ENCODE measurements at places on chromosomes 6 and 20.

DNA sequence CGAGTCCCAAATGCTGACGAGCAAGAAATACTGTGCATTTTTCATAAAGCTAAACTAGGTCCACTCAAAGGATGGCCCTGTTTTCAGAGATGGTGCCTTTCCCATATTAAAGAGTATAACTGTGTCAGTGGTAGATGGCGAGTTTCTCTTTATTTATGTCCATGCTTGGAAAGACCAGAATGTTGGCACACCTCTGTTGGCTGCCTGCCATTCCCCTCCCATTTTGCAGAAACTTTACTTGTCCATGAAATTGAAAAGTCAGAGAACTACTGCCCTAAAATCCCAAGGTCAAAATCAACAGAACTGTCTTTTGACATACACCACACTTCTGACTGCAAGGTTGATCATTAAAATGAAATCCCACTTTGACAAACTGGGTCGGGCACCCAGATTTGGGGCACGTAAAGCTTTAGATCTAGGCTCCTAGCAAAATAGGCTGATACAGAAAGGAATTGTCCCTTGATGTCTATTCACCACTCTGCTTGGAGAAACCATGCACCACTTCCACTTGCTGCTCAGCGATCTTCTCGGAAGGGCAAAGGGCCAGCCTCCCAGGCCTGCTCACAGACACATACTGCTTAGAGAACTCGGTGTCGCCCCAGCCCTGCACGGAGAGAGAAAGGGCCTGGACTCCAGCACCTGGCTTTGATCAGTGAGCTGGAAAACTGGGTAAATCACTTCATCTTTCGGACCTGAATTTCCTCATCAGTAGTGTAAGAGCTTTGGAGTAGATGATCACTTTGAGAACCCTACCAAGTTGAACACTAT is 130.0 kb downstream of the AGPAT4 start:
- DNase-seq, result no peak

GRCh38 chr6:148345176-148345575 is 2.5 kb downstream of the SASH1 start:
- no peak for DNase-seq

DNA sequence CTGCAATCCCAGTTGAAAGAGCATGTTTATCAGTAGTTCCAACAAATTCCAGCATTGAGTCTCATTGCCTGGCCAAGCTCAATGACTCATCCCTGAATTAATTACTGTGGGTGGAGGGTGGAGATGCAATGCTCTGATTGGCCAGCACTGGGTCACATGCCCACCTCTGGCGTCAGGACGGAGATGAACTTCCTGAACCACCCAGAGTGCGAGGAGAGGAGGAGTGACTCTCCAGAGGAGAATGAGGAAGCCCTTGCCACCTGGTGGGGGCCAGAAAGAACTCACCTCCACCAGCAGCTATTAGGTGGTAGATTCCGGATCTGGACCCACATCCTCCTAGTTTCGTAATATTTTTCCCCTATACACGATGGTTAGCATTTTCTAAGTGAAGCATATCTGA is 283.9 kb downstream of the TBC1D7 start:
- DNase-seq, result no peak

DNA sequence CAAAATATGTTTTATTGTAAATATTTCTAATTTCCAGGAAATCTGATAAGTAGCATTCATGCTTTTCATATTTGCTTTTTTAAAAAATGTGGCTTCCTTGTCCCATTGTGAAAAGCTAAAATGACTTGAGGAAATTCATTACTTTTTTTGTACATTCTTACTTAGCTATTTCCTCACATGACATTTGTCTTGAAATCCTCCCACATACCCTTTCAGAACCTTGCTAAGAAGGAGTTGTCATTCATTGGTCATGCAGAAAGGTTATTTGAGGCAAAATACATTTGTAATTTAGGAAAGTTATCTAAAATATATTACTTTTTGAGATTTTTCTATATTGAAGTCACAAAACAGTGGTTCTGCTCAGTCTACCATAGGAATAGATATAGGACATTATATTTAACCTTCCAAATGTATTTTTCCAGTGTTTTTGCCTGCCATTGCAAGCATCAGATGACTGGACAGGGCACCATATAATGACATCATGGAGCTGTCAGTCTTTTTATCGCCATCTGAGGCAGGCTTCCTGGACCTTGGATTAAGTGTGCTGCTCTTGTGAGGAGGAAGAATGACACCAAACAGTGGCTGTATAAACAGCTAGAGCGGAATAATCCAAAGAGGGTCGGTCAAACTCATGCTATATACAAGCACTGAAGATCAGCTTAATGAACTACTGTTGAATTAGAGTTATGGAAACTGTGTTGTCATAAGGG is 109.4 kb upstream of the HCRTR2 start:
- no peak for DNase-seq

- no peak for DNase-seq
Measured at GRCh38 chr20:50678169-50678898, 13.0 kb downstream of the RIPOR3 start.

DNA sequence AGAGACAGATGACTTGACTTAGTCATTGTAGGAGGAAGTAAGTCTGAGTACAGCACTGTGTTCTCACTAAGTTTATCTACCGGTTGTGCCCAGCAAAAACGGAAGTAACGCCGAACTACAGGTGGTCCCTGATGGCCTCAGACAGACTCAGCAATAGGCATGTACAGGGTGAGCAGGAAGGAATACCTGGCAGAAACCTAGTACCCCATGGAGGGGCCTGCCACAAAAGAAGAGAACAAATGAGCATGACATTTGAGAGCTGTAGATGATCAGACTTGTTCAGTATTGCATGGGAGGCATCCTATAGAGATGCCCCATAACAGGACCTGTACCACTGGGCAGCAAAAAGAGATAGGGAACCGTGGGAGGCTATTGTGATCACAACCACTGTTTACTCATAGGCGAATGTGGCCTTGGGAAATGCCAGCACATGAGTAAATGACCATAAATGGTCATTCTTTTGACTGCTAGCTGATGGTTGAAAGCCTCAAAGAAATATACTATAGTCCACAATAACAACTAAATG is 106.4 kb upstream of the TAB2 start:
- DNase-seq, result no peak

DNA sequence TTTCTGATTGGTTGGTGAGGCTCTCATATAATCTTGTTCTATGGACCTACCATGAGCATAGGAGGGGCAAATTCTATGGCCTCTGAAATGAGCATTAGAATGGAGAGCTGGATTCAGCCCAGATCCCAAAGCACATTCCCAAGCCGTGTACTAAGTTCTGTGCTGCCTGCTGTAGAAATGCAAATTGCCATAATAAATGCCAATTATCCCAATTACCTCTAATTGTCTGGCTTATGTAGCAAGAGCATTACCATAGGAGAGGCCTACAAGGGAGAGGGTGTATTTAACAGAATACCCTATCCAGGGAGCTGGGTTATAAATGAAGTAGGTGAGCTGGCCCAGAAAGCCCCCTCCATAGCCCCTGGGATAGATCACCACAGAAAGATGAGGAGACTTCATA is 126.8 kb downstream of the LRFN2 start:
- no peak for DNase-seq

GRCh38 chr20:16474363-16474762 is 98.9 kb downstream of the KIF16B start:
- DNase-seq, result no peak

DNA sequence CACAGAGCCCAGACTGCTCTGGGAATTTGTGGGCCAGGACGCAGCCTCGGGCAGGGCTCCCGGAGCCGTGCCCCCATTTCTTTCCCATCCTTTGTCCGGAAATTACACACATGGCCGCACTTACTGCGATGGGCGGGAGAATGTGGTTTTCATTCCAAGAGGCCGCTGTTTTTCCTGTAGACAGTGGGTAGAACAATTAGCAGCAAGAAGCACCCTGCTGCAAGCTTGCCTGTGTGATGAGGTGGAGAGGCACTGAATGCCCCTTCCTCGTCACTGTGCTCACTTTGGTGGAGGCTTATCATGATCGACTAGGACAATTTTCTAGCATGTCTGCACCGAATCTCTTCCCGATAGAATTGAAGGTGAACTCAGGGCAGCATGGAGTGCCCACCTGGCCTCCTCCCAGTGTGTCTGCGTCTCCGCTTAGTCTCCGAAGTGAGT is 102.8 kb downstream of the DACT2 start:
- no peak for DNase-seq

DNA sequence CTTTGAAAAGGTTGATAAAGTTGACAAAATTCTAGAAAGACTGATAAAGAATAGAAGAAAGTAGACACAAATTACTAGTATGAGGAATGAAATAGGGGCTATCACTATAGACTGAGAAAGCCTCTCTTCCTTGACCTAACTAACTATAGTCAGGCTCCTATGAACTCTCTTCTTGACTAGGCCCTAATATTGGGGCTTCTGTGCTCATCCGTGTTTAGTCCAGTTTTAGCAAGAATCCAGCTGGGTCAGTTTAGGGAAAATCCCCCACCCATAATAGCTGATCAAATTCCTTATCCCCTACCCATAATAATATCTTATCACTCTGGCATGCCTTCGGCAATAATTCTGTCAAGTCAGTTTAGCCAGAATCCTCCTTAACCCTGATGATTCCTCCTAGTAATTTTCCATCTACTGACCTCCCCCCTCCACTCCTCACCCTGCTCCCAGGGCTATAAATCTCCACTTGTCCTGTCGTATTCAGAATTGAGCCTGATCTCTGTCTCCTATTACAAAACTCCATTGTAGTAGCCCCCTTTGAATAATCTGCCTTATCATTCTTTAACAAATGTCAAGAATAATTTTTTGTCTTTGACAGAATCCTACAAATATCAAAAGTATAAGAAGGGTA is 138.1 kb downstream of the TFAP2A start:
- DNase-seq, result no peak

- DNase-seq, result no peak
Measured at GRCh38 chr6:10800810-10801209, 37.5 kb downstream of the MAK start.

- no peak for DNase-seq
Measured at GRCh38 chr6:158778005-158778527, 41.1 kb downstream of the EZR start.

GRCh38 chr6:63372951-63373533 is 53.3 kb upstream of the LGSN start:
- no peak for DNase-seq

DNA sequence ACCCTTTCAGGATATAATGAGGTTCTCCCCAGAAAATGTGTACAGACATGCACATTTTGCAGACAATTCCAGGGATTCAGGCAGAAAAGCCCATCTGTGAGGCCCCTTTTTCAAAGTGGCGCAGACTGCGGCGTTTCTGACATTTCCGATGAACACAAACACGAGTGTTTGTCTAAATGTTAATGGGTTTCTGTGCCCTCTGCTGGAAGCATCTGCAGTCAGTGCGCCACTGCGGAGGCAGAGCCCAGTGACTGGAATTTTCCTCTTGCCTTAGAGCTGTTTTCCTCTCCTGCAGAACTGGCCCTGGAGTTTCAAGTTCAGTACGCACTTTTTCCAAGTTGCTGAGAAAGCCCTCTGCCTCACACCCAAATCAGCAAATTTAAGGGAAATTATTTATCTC is 15.3 kb downstream of the ANKRD60 start:
- no peak for DNase-seq

GRCh38 chr6:9404351-9405146 is 969.2 kb upstream of the SLC35B3 start:
- DNase-seq, result no peak

GRCh38 chr6:14743144-14743473 is 502.8 kb upstream of the JARID2 start:
- DNase-seq, result no peak

- DNase-seq, result no peak
Measured at GRCh38 chr6:142763205-142763604, 181.8 kb downstream of the HIVEP2 start.

GRCh38 chr6:28634761-28635546 is 109.3 kb downstream of the GPX5 start:
- DNase-seq, result no peak

DNA sequence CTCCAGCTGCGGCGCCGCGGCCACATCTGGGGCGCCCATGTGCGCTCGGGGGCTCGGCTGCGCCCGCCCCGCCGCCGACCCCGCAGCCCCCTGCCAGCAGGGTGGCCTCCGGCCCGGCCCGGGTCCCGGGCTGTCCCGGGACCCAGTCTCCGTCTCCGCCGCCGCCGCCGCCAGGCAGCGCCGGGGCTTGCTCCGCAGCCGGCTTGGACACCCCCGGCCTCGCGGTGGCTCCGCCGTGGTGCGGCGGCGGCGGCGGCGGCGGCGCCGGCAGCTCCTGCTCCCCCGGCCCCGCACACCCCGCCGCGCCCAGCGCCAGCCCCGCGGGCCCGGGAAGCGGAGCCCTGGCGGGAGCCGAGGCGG is 219 bp downstream of the ISM1 start:
- no peak for DNase-seq

DNA sequence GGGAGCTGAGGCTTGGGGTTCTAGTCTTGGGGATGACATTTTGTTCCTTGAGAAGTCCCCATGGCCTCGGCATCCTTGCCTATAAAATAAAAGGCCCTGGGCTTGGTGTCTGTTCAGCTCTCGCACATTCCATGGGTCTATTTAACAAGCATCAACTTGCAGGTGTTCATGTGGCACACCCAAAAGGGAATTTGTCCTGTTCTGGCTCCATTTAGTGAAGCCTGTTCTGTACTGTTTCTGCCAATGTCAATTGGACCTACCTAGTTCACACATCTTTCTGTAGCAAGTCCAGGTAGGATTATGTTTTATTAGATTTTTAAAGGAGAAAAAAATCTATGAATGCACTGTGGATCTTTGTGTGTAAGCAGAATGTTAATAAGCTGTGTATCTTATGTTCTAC is 262.0 kb downstream of the HIVEP2 start:
- DNase-seq, result no peak

GRCh38 chr6:43183441-43183840 is 1.4 kb downstream of the CUL9 start:
- DNase-seq, result no peak

DNA sequence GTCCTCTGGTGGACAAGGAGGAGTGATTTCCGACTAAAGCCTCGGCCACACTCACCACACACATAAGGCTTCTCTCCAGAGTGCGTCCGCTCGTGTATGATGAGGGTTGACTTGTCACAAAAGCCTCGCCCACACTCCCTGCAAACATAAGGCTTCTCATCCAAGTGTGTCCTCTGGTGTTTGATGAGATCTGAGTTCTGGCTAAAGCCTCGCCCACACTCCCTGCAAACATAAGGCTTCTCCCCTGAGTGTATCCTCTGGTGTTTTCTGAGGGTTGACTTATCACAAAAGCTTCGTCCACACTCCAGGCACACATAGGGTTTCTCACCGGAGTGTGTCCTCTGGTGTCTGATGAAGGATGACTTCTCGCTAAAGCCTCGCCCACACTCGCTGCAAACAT is 12.9 kb upstream of the SNRPB start:
- no peak for DNase-seq

DNA sequence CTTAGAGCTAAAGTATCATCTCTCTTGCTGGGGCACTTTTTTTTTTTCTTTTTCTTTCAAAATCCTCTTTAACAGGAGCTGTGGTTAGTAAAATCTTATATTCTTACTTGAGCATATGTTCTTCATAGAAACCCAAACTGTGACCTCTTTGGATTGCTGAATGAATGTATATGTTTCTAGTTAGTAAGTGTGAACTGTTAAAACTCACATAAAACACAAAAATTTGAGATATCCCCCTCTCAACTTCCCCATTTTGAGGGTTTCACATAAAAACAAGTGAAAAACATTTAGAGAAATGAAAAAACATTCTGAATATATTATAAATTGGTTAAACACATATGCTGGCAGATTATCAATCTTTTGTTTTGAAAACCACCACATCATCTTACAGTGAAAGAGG is 78.1 kb downstream of the INSM1 start:
- DNase-seq, result no peak

GRCh38 chr6:73451223-73452106 is 632 bp downstream of the CGAS start:
- peak; percentile 50 for DNase-seq

All from stimulated activated CD4-positive, alpha-beta T cell treated with anti-CD3 and anti-CD28 coated beads, Interleukin-4, amount 100 ng/mL, for 1 hour (primary cell).